Stimulated activated CD4-positive, alpha-beta T cell treated with anti-CD3 and anti-CD28 coated beads, Interleukin-4, amount 100 ng/mL, for 48 hours (primary cell): ENCODE measurements at places on chromosomes 1 and 21.
A peak's percentile ranks its signal among the peaks of the same experiment; 100 is the strongest.

DNA sequence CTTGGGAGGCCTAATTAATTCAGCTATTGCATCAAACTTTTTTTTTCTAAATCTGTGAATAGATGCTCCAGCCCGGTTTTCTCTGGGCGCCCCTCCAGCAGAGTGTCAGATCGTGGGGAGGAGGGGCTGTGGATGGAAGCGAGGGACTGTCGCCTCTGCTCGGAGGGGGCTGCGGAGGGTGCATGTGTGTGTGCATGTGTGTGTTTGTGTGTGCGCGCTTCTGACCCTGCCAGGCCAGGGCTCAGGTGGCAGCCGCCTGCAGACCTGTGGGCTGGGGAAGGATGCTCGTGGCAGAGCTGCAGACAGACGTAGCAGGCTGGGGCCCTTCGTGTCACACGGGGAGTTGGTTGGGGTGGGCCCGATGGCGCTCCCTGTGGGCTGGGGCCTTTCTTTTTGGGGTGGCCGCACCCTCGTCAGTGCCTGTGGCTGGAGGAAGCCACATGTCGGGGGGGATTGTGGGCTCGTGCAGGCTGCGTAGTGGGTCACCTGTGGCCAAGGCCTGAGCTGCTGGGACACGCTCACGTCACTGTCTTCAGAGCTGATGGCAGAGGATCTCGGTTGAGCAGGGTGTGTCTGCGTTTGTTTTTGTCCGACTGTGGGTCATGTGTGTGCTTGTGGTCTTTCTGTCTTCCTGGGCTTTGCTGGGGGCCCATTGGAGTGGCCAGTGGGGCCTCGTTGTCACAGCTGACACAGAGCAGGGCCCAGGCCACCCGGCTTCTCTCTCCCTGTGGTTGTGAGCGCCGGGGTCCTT is 2.8 kb downstream of the SKI start:
- no peak for DNase-seq

DNA sequence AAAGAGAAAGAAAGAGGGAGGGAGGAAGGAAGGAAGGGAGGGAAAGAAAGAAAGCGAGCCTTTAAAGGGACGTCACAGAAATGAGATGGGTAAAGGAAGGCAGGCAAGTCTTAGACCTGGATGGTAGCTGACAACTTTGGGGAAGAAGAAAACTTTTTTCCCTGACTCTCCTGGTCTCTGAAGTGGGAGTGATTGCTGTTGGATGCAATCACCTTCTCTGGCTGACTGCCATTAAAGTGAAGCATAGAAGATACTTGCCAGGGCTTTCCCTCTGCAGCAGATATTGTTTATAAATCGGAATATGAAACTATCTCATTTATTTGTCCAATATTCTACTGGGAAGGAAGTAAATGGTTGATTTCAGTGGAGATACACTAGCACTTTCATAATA is 27.0 kb downstream of the VCAM1 start:
- DNase-seq, result no peak

GRCh38 chr1:25021591-25022215 is 91.6 kb upstream of the RUNX3 start:
- DNase-seq, result no peak

DNA sequence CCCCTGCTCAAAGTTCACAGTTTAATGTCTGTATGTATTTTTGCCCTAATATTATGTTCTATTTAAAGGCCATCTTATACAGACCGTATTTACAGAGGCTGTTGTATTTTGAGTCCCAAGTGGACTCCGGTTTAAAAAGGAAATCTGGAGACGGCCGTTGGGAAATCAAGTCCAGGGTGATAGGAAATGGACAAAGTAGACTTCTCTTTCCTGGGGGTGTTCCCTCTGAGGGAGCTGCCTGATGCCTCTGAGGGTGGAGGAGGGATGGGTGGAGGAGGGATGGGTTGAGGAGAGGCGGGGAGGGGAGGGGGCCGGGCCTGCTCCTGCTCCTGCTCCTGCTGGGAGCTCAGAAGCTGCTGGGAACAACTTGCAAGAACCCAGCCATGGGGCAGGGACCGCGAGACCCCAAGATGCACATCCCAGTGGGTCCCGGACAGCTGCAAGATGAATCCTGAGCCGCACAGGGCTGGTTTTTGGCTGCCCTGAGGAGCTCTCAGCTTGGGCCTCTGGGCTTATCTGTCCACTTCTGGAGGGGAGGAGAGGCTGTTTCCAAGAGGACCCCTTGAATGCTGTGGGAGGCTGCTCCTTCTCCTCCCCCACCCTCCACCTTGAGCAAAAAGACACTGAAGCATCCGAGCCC is 12.0 kb upstream of the ACTL8 start:
- no peak for DNase-seq

- no peak for DNase-seq
These were observed 48.8 kb downstream of the XPR1 start for GRCh38 chr1:180680558-180681144.

DNA sequence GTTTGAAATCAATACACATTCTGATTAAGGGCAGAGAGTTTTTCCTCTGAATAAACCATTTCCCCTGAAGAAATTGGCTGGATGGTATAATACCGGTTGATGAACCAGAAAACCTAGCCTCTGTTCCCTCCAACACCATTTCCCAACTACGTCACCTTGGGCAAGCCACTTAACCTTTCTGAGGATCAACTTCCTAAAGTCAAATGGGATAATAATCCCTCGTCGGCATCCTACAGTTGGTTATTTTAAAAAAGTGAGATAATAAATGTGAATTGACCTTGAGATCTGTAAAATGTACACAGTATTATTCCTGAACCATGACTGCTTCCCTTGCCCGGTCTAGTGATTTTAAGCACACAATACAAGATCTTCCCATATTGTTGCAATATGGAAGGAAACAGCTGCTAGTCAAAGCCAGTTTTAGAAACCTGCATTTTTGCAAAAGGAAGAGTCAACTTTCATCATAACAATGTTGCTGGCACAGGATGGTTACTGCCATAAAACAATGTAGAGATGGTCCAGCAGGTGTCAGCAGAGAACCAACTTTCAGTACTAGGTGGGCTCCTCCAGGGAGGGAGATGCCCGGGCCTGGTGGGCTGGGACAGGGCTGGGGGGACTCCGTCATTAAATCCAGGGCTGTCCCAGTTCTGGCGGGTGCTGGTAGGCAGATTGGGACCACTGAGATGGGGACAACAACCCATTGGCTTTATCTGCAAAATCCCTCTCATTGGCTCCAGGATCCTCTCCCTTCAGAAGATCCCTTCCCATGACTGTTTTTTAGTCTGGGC is 5.2 kb upstream of the HLX start:
- no peak for DNase-seq

DNA sequence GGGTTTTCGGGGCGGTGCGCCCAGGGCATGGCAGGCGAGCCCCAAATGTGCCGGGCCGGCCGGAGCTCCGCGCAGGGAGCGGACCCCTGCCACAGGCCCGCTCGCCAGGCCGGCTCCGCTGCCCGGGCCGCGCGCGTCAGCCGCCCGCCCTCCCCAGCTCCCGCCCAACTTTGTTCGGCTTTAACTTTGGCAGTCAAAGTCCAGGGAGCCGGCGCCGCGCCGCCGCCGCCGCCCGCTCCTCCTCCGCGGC is 488 bp downstream of the SLC35D1 start:
- peak; percentile 15 for DNase-seq

DNA sequence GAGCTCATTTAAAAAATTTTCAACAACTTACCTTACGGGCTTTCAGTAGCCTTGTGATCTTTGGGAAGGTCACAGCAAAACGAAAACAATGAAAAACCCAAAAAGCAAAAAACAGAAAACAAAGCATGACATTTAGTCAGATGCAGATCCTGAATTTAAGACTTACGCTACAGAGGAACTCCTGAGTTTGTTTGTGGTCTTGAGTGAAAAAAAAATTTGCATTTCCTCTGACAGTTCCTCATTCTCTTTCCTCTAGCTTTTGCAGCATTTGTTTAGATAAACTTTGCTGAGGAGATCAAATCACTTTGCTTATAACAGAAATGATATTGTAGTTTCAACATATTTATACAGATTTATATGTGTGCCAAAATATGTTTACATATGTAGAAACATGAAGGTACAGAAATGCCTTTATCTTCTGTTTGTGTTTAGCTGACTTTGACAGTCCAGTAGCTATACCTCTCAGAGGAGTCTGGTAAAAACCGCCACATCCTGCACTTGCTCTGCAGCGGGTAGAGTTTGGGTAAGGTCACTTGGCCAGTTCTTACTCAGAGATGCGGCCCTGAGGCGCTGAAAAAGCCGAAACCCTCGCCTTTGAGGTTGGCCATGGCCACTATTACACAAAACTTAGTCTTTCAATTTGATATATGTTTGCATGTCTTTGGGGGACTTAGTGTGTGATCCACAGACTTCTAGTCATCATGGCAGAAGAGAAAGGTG is 142.5 kb downstream of the TNR start:
- DNase-seq, result no peak

DNA sequence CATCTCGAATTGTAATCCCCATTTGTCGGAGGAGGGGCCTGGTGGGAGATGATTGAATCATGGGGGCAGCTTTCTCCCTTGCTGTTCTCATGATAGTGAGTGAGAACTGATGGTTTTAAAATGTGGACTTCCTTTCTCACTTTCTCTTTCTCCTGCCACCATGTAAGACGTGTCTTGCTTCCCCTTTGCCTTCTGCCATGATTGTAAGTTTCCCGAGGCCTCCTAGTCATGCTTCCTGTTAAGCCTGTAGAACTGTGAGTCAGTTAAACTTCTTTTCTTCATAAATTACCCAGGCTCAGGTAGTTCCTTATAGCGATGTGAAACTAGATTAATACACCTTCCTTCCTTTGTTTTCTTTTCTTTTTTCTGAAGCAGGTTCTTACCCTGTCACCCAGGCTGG is 13.9 kb downstream of the DNAJC6 start:
- DNase-seq, result no peak

GRCh38 chr1:224106568-224107281 is 7.2 kb upstream of the FBXO28 start:
- no peak for DNase-seq

DNA sequence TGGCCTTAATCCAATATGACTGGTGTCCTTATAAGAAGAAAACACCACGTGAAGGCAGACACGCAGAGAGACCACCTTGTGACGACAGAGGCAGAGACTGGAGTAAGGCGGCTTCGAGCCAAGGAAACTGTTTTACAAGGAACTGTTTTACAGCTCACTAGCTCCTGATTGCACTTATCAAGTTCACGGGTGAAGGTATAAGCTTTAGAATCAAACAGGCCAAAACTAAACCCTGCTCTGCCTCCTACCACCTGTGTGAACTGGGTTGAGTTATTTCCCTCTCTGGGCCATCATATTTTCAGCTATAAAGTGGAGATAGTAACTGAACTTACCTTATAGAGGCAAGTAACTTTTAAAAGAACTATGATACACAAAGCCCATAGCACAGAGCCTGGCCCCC is 166.9 kb upstream of the NFIA start:
- no peak for DNase-seq

GRCh38 chr1:210949489-210949888 is 184.5 kb downstream of the KCNH1 start:
- no peak for DNase-seq

DNA sequence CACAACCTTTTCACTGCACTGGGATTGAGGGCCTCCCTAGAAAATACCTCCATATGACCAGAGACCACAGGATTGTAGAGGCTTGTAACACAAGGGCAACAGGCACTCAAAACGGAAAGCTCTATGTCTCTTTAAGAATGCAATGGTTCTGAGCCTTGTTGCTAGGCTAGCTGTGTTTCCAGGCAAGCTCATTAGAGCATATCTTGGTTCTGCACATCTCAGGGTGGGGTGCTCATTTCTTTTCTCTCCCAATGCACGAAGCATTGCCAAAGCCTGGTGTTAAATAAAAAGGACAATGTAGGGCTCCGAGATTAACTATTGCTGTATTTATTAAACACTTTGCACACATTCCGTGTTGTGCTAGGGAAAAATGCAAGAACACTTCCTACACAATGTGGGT is 315.9 kb downstream of the PRDM2 start:
- no peak for DNase-seq

- DNase-seq, result no peak
These were observed 85.2 kb downstream of the HLCS start for GRCh38 chr21:36881228-36881627.

DNA sequence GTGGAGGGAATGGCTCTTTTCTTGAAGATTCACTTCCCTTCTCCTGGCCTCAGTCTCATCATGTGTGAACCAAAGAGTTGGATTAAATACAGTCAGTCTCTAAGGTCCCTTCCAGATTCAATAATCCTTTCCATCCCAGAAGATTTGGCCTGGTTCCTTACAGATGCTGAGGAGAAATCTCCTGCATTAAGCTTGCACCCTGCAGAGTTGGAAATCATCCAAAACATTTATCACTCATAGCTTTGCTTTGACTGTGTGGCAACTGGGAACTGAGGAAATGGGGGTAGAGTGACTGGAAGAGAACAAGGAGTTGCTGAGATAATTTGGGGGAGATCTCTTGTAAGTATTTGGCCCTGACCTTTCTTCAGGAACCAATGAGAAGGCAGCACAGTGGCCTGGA is 220.5 kb upstream of the SGIP1 start:
- DNase-seq, result no peak

DNA sequence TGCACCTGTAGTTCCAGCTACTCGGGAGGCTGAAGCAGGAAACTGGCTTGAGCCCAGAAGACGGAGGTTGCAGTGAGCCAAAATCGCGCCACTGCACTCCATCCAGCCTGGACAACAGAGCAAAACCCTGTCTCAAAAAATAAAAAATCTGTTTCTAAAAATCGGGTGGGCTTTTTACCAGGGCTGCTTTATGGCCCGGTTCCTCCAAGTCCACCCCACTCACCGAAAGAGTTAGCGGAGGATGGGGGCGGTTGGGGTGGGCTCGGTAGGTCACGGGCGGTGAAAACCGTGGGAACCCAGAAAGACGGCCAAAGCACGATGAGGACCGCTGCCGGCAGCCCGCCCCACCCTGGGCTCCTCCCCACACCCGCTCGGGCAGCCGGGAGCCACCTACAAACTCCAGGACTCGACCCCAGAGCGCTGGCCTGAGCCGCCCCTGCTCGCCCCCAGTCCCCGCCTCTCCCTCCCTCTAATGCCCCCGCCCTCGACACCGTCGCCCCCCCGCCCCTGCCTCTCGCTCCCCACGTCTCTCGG is 846 bp upstream of the PER3 start:
- DNase-seq, result peak; percentile 24

GRCh38 chr1:204429746-204430145 is 18.1 kb upstream of the PPP1R15B start:
- DNase-seq, result no peak

- DNase-seq, result no peak
These were observed 31.0 kb downstream of the NENF start for GRCh38 chr1:212463565-212464285.

DNA sequence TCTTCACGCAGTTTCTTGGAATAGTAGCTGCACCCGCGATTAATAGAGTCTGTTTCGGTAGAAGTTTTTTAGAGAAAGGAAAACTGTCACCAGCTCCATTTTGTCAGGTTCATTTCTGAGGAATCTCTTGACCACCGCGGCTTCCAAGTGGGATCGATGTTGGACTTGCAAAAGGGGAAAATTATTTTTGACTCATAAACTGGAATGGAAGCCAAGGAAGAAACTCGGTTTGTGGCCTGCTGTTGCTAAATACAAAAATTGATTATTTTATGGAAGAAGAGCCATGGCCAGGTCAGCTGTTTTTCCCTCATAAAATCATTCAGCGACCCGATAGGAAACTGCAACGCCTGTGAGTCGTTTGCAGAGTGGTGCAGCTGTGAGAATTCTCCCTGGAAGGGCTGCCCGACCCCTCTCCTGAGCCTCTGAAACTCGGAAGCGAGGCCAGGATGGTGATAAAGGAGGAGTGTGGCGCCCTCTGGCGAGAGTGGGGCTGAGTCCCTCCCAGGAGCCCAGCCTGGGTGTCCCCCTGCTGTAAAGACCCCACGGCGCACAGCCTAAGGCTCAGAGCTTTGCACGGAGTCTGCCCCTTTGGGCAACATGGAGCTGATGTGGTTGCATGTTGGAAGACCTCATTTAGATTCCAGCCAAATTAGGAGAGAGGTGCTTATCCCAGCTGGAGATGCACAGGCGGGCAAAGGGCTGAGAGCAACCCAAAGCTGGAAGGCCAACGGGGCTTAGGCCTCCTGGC is 83.6 kb upstream of the SLC25A33 start:
- peak; percentile 52 for DNase-seq
